ENCODE measurements at places on chromosomes 1 and 21. TPM values are rescaled to one million over a fixed set of nuclear protein-coding genes. Genes with fewer than 3 reads are reported as not detected.

The TBCE gene
- total RNA-seq, result 26.8 TPM

- H3K27ac ChIP-seq, result no peak overlapping the region
- no peak overlapping the region for H3K4me3 ChIP-seq
- no peaks in the 10 kb centered on the region for H3K27me3 ChIP-seq
- DNase-seq, result no peak
These were observed 97.9 kb upstream of the RGS1 start for GRCh38 chr1:192477630-192478029.

- H3K27ac ChIP-seq, result peak overlapping the region; percentile 85
- peak overlapping the region; percentile 66 for H3K4me3 ChIP-seq
These were observed 44.2 kb upstream of the ECE1 start for GRCh38 chr1:21334214-21335087.

- peaks cover 23% of the 10 kb centered on the region for H3K4me1 ChIP-seq
- H3K36me3 ChIP-seq, result no peaks in the 10 kb centered on the region
- no peaks in the 10 kb centered on the region for H3K27me3 ChIP-seq
- no peak for DNase-seq
These were observed 11.1 kb downstream of the ADGRB2 start for GRCh38 chr1:31752952-31753475.

DNA sequence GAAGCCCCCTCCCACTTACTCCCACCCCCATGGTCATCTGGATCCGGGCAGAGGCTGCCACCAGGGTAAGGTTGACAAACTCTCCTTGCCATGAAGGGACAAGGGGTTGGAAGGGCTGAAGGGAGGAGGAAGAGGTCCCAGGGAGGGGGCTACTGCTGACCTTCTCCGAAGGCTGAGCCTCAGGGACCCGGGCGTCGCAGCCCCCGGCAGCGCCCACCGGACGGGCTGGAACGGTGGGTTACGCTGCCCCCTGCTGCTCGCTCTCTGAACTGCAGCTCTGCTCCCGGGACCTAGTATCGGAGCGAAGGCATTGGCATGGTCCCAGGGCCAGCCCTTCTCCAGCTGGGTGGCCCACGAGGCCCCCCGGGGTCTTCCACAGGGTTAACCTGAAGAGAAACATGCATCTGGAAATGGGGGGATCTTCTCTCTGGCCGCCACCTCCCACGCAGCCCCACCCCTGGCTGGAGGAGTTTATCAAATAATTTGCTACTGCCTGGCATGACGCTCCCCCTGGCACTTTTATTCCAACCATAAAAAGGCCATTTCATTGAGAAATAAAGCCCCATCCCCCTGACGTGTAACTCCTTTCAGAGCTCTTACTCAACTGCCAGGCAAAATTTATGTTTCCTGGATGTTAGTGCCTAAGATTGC lies 70.4 kb upstream of the TARDBP start:
- DNase-seq, result peak; percentile 98
- no peaks in the 10 kb centered on the region for H3K36me3 ChIP-seq
- H3K4me1 ChIP-seq, result peaks cover 14% of the 10 kb centered on the region
- peak overlapping the region; percentile 49 for H3K4me3 ChIP-seq
- H3K27ac ChIP-seq, result no peak overlapping the region

The SYNC gene
- total RNA-seq, result 129 TPM

The WNT3A gene
- not detected for total RNA-seq
